Stimulated activated CD8-positive, alpha-beta memory T cell treated with anti-CD3 and anti-CD28 coated beads, Interleukin-12 subunit alpha, Interleukin-12 subunit beta, amount 100 ng/mL, for 1 hour (primary cell): ENCODE measurements at places on chromosomes 1 and 21.

DNA sequence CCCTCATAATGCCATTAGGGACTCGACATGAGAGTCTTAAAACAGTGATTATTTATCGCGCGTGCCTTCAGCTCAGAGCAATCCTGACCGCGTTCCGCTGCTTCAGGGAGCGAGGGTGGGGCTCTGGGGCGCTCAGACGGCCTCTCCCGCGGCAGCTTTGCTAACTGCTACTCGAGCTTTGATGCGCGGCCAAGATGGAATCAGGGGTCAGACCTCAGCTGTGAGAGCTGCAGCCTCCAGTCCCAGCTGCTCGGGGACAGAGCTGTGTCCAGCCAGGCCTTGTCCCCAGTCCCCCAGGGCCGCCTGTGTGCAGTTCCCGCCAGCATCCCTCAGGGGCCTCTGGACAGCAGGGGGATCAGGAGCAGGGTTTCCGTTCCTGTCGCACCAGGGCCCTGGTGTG, 104.6 kb upstream of the TTC34 start:
- DNase-seq = no peak

GRCh38 chr1:33022650-33023200, 14.0 kb downstream of the AK2 start:
- no peak for DNase-seq

GRCh38 chr1:41810446-41810845, 108.3 kb downstream of the HIVEP3 start:
- peak; percentile 11 for DNase-seq

GRCh38 chr1:63012339-63012738, 228.4 kb downstream of the ATG4C start:
- no peak for DNase-seq

DNA sequence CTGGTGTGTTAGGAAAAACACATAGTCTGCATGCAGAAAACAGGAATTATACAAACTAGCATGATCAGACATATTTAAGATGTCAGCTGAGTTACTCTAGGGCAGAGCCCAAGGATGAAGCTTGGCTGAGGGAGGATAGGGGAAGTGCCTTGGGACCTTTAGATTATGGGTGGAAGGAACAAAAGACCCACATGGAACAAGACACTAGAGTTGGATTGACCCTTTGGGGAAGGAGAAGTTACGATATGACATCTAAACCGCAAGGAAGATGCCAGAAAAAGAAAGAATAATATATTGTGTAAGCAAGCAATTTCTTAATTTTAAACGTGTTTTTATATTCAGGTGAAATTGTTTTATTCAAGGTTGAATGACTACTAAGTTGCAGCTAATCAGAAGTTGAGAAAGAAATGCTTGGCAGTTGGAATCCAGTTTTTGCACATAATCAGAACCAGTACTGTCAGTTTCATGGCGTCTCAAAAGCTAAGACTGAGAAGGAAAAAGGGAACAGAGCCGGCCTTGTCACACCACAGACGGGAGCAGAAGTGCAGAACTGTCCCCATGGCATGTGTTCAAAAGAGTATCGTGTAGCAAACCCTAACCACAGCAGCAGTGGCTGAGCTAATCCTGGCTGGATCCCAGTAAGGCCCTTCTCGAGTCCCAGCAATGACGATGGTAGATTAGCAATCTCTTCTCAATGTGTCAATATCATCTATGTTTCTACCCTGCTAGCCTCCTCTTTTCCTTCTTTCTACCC, 31.2 kb upstream of the IFNAR2 start:
- no peak for DNase-seq

- no peak for DNase-seq
Observed at GRCh38 chr1:150322310-150322709, 977 bp downstream of the PRPF3 start.

GRCh38 chr1:110281363-110282290, 57.5 kb upstream of the RBM15 start:
- DNase-seq = no peak
